K562 (cell line): ENCODE measurements at places on chromosomes 13 and 19. TPM values are rescaled to one million over a fixed set of nuclear protein-coding genes. Genes with fewer than 3 reads are reported as not detected.
A peak's percentile ranks its signal among the peaks of the same experiment; 100 is the strongest.

GRCh38 chr19:5078182-5078581 lies 109.3 kb downstream of the KDM4B start:
- no peak overlapping the region for H3K4me3 ChIP-seq
- no peaks in the 10 kb centered on the region for H3K27me3 ChIP-seq
- no peaks in the 10 kb centered on the region; the same call in 2 of the 3 replicates for H3K4me1 ChIP-seq
- no peak overlapping the region for H3K27ac ChIP-seq
- no peak for DNase-seq

GRCh38 chr13:34941436-34941834 lies 635 bp upstream of the NBEA start:
- H3K4me1 ChIP-seq = peaks cover 9% of the 10 kb centered on the region
- no peak overlapping the region for H3K27ac ChIP-seq
- DNase-seq = no peak
- H3K27me3 ChIP-seq = no peaks in the 10 kb centered on the region
- H3K4me3 ChIP-seq = no peak overlapping the region
- no peaks in the 10 kb centered on the region for H3K36me3 ChIP-seq

DNA sequence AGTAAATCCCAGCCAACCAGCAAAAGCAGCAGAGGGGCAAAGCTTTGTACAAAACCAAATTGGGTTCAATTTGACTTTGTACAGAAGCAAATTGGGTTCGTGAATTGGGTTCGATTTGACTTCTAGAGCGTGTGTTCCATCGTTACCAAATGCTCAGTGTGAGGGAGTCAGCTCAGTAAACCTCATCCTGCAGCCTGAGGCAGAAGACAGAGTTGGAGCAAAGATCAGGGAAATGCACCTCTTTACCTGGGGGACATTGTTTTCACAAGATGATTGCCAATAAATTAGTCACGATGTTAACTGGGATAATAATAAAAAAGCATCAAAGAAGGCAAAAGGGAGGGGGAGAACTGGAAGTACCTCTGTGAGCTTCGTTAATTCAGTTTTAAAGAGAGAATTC lies 1.5 kb downstream of the RAB20 start:
- H3K36me3 ChIP-seq = peaks cover 4% of the 10 kb centered on the region; the same call in 1 of the 3 replicates
- DNase-seq = no peak
- peak overlapping the region; percentile 70; the same call in 1 of the 2 replicates for H3K4me3 ChIP-seq
- no peaks in the 10 kb centered on the region for H3K27me3 ChIP-seq
- H3K4me1 ChIP-seq = peaks cover 19% of the 10 kb centered on the region; the same call in 2 of the 3 replicates

Gene PRKCG
- total RNA-seq = 0.09 TPM in 1 of 2 replicates, not detected in the other

GRCh38 chr13:39144941-39145533 lies 106.8 kb downstream of the NHLRC3 start:
- H3K36me3 ChIP-seq = no peaks in the 10 kb centered on the region
- H3K4me3 ChIP-seq = no peak overlapping the region
- peak; percentile 40 for DNase-seq
- no peaks in the 10 kb centered on the region for H3K4me1 ChIP-seq
- no peaks in the 10 kb centered on the region for H3K27me3 ChIP-seq

Gene ZNF99
- not detected in 2 replicates for total RNA-seq

Gene ZNF578
- total RNA-seq = 0.29 TPM in 1 of 2 replicates, not detected in the other

GRCh38 chr13:46908501-46908900 lies 11.6 kb upstream of the HTR2A start:
- no peaks in the 10 kb centered on the region for H3K4me1 ChIP-seq
- H3K27me3 ChIP-seq = no peaks in the 10 kb centered on the region
- H3K27ac ChIP-seq = no peak overlapping the region
- no peak overlapping the region for H3K4me3 ChIP-seq
- no peaks in the 10 kb centered on the region for H3K36me3 ChIP-seq

GRCh38 chr13:113982296-113982661 lies 8.4 kb upstream of the C13orf46 start:
- DNase-seq = no peak
- H3K4me1 ChIP-seq = peaks cover 4% of the 10 kb centered on the region; the same call in 1 of the 2 replicates

Gene ATP4B
- not detected in 2 replicates for total RNA-seq

DNA sequence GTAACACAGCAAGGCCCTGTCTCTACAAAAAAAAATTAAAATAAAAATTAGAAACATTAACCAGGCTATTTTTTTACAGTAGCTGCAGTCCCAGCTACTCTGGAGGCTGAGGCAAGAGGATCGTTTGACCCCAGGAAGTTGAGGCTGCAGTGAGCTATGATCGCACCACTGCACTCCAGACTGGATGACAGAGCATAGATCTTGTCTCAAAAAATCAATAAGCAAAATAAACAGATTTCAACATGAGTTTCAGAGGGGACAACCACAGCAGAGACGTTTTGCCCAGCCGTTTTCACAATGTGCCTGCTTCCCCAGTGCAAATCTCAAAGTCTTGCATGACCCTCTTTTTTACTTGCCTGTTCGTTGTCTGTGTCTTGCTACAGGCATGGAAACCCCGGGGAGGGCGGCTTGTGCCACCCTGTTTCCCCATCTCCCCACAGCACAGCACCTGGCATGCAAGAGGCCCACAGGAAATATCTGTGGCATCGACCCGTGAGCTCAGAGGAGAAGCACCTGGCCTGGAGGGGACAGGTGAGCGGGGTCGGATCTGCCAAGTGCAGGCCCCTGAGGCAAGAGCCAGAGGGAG lies 222.0 kb upstream of the ZNF507 start:
- H3K36me3 ChIP-seq = no peaks in the 10 kb centered on the region
- DNase-seq = no peak
- H3K4me3 ChIP-seq = no peak overlapping the region
- H3K27ac ChIP-seq = no peak overlapping the region
- no peaks in the 10 kb centered on the region for H3K27me3 ChIP-seq

- H3K36me3 ChIP-seq = no peaks in the 10 kb centered on the region
- H3K27ac ChIP-seq = no peak overlapping the region
- peaks cover 15% of the 10 kb centered on the region for H3K27me3 ChIP-seq
- H3K4me1 ChIP-seq = no peaks in the 10 kb centered on the region
- no peak overlapping the region for H3K4me3 ChIP-seq
Observed at GRCh38 chr19:31282346-31282745, 66.9 kb downstream of the TSHZ3 start.

Gene CCDC70
- not detected in 2 replicates for total RNA-seq

DNA sequence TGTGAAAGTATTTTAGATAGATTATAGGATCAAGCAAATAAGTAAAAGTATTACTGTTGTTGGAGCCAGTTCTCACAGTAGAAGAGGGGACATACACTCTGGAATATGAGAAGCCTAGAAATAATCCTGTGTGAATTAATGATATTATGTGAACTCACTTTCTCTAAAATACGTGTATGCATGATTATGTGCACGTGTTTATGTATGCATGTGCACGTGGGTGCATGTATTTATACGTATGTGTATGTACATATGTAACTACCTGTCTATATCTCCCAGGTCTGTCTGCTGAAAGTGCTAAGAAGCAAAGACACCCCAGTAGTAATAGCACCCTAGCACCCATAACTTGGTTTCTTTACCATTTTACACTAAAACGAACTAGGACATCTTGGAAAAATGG lies 41.5 kb upstream of the PDX1 start:
- no peaks in the 10 kb centered on the region for H3K27me3 ChIP-seq
- H3K36me3 ChIP-seq = no peaks in the 10 kb centered on the region
- no peaks in the 10 kb centered on the region for H3K4me1 ChIP-seq

Gene SIN3B
- total RNA-seq = 34.2 and 34.6 TPM in 2 replicates

DNA sequence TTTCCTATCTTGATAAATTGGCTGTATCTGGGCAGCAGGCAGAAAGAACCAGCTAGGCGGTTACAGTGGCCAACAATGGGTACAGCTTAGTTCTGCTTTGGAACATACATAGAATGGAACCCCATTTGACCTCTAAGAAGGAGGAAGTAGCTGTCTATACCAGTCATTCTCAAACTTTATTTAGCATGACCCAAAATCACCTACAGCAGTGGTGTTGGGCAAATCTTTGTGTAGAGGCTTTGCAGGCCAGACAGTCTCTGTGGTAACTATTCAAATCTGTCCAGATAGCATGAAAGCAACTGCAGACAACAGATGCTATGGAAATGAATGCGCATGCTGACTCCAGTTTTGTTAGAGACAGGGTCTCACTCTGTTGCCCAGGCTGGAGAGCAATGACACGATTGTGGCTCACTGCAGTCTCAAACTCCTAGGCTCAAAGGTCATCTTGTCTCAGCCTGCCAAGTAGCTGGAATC lies 12.0 kb upstream of the KCNC3 start:
- H3K4me1 ChIP-seq = peaks cover 3% of the 10 kb centered on the region; the same call in 1 of the 3 replicates
- H3K27me3 ChIP-seq = no peaks in the 10 kb centered on the region
- H3K27ac ChIP-seq = no peak overlapping the region
- no peak overlapping the region for H3K4me3 ChIP-seq

- no peak overlapping the region for H3K27ac ChIP-seq
- no peak overlapping the region for H3K4me3 ChIP-seq
- no peak for DNase-seq
- no peaks in the 10 kb centered on the region for H3K27me3 ChIP-seq
Observed at GRCh38 chr19:645912-646778, 6.5 kb downstream of the FGF22 start.

Gene ELSPBP1
- total RNA-seq = not detected in 2 replicates

DNA sequence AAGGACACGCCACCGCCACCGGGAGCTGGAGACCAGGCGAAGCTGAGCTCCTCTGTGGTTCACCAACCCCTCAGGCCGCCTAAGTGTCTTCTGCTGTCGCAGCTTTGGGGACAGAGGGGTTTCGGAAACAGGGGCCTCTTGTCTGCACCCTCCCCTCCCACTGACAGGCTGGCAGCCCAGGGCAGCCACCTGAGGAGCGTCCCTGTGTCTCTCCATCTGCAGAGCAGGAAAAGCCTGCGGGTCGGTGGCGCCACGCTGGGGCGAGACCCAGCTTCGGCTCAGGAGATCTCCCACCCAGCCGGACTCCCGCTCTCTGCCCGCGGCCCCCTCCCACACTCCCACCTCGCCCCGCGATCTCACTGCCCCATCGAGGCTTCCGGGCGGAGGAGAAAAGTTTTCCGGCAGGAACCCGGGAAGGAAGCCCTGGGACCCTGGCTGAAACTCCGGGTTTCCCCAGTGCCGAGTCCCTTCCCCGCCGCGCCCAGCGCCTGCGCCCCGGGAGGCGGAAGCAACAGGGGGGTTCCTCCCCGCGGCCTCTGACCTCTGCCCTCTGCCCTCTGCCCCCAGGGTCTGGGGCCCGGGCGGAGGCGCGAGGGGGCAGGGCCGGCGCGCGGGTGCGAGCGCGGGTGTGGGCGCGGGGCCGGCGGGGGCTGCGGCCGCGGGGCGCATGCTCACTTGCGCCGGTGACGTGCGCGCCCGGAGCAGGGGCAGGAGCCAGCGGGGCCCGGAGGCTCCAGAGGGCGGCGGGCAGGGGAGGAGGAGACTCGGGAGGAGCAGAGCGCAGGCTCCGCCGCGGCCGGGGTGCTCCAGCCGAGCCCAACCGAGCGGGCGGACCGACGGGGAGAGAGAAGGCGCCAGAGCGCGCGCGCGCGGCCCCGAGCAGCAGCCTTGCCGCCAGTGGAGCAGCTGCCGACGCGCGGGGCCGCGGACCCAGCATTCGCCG lies at the start of gene ATP11A:
ATP11A (plus strand) TSS at position 736 of the 943 bp plus-strand sequence. CDS start 379 bp downstream, outside the sequence.
- H3K36me3 ChIP-seq = no peaks in the 10 kb centered on the region; the same call in 2 of the 3 replicates
- H3K27ac ChIP-seq = peak within 1 kb of the TSS; percentile 81
- peaks cover 21% of the 10 kb centered on the region; the same call in 2 of the 3 replicates for H3K4me1 ChIP-seq
- peak within 1 kb of the TSS; percentile 72 for H3K4me3 ChIP-seq

- peaks cover 26% of the 10 kb centered on the region for H3K4me1 ChIP-seq
- H3K27me3 ChIP-seq = 0 out of 2 replicates have a peak, but pooled peaks cover 5% of the 10 kb centered on the region
- peak overlapping the region; percentile 79; the same call in 1 of the 3 replicates for H3K27ac ChIP-seq
- peak; percentile 54 for DNase-seq
- peak overlapping the region; percentile 95 for H3K4me3 ChIP-seq
Observed at GRCh38 chr19:7681340-7682174, 924 bp downstream of the TRAPPC5 start.

DNA sequence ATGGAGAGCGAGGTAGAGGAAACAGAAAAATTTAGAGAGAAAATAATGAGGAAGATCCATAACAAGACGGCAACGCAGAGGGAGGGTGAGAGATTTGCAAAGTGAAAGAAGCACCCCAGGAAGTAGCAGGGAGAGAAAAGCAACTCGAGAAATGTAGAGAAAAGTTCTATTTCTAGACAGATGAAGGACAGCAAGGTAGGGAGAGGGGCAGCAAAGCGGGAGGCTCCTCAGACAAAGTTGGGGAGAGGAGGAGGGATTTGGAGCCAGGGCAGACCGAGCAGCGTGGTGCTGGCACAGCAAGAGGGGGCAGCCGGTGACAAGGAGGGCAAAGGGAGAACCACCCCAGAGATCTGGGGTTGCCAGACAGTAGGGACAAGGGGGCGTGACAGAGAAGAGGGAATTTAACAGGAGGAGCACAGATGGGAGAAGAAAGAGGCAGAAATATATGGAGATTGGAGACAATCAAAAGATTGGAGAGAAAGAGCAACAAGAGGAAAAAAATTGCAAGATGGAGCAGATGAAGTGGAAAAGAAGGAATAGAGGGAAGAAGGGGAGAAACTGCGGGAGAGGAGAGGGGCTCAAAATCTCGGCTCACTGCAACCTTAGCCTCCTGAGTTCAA lies 989 bp downstream of the ZNF766 start:
- H3K27ac ChIP-seq = peak overlapping the region; percentile 98
- DNase-seq = peak; percentile 23
- H3K36me3 ChIP-seq = peaks cover 26% of the 10 kb centered on the region; the same call in 2 of the 3 replicates

DNA sequence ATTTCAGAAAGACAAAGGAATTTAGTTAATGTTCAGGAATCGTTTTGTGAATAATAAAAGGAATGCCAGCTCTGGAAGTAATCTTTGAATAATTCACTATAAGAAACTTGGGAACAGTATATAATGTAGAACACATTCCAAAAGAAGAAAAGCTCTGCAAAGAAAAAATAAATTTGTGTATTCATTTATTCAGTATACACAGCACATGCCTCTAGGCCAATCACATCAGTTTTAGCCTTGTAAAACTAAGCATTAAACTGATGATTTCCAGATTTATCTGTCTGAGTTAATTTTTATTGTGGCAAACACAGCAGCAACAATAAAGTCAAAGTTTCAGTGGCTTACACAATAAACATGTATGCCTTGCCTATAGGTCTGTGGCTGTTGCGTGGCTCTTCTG lies 5.7 kb upstream of the RXFP2 start:
- no peak overlapping the region for H3K27ac ChIP-seq
- H3K27me3 ChIP-seq = no peaks in the 10 kb centered on the region
- H3K36me3 ChIP-seq = no peaks in the 10 kb centered on the region
- no peak for DNase-seq
- H3K4me1 ChIP-seq = no peaks in the 10 kb centered on the region

- H3K27ac ChIP-seq = no peak overlapping the region
- H3K36me3 ChIP-seq = no peaks in the 10 kb centered on the region
- H3K4me1 ChIP-seq = no peaks in the 10 kb centered on the region
Observed at GRCh38 chr13:24802074-24802473, 38.1 kb downstream of the RNF17 start.
